Right renal cortex interstitium (tissue), 3 donors: ENCODE measurements at places on chromosomes 3 and 15. TPM values are rescaled to one million over a fixed set of nuclear protein-coding genes. Genes with fewer than 3 reads are reported as not detected.

DNA sequence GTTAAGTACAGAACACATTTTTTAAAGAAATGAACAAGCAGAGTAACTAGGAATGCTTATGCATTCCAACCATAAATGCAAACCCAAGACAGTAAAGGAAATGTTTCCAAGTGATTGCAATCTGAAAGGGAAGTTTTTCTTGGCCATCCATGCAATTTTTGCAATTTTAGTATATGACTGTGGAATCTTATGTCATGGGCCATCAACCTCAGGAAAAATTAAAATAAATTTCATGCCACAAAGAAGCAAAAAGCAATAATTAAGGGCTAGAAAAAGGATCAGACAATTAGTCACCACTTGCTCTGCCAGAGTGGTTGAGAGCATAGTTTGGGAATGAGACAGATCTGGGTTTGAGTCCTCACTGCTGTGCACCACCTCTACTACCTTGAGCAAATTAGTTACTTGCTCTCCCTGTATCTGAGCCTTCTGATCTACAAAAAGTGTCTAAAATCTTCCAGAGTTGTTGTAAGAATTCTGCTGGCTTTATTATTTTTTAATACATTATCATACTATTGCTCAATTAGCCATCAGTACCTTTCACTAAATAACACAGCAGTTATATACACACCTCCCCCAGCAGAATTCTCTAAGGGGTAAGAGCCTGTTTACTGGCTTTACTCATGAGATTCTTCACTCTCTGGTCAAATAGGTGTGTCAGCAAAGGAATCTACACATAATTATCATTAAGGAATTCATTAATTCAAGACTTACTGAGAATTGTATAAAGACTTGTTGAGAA lies 49.7 kb upstream of the FBN1 start:
- no peak for DNase-seq

GRCh38 chr15:48361685-48362084 lies 30.5 kb downstream of the DUT start:
- DNase-seq, result no peak

DNA sequence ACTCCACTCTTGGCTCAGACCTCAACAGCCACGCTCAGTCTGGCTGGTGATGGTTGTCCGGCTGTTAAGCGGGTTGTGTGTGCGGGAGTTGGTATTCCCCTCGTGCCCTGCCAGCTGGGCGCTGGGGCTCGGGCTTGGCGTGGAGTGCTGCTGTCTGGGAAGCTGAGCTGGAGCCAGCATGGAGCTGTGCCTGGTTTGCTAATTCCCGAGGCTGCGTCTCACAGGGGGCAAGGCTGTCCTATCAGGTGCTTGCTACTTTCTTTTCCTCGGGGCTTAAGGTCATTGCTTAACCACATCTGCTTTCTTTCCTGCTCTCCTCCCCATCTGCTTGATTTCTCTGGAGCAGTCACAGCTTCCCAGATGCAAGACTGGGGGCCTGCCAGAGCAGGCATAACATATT lies 29.9 kb downstream of the PDIA5 start:
- no peak for DNase-seq

Gene ZIC1
- polyA plus RNA-seq, result not detected

Gene KNSTRN
- polyA plus RNA-seq, result 39.8 TPM

Gene TIGIT
- 0.06 TPM for polyA plus RNA-seq
